ENCODE measurements at places on chromosomes 6 and 20. TPM values are rescaled to one million over a fixed set of nuclear protein-coding genes. Genes with fewer than 3 reads are reported as not detected.

- DNase-seq, result no peak
- peaks cover 22% of the 10 kb centered on the region for H3K4me1 ChIP-seq
- peak overlapping the region; percentile 29 for H3K27ac ChIP-seq
- H3K36me3 ChIP-seq, result no peaks in the 10 kb centered on the region
Observed at GRCh38 chr6:82040405-82041221, 206.9 kb downstream of the IBTK start.

HSD17B8 gene
- 2.8 TPM for total RNA-seq

DNA sequence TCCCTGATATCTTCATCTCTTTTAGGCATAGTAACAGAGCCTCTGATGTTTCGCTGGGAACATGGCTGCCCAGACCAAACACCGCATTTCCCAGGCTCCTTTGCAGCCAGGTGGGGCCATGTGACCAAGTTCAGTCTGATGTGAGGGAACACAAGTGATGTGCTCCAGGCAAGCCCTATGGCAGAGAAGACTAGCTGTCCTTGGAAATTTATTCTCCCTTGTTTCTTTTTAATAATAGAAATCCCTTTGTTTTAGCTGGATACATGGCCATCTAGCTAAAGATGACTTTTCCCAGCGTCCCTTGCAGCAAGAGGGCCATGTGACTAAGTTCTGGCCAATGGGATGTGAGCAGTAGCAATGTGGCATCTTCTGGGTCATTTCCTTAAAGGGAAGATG lies 30.8 kb downstream of the SLC2A10 start:
- H3K4me1 ChIP-seq, result peaks cover 13% of the 10 kb centered on the region
- no peak overlapping the region for H3K27ac ChIP-seq
- H3K27me3 ChIP-seq, result peaks cover 13% of the 10 kb centered on the region
- H3K36me3 ChIP-seq, result no peaks in the 10 kb centered on the region
- no peak for DNase-seq

SLC2A10 gene
- total RNA-seq, result 43.5 TPM

ATAT1 gene
- 11.4 TPM for total RNA-seq

DNA sequence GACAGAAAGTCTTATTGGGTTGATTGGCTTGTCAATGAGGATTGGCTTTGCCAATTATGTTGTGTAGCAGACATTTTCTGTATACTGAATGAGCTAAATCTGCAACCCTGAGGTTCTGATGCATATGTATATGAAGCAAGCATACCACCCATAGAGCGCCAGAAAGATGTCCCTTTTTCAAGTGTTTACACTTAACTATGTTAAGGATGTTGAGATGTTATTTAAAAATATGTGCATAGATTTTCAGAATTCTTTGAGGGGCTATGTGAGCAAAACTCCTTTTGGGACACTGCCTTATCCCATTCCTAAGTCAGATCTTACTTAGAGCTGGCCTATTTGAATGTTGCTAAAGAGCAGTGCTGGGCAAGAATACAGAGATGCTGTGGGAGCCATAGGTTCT lies 1.9 kb downstream of the AIG1 start:
- H3K27ac ChIP-seq, result no peak overlapping the region
- peaks cover 48% of the 10 kb centered on the region for H3K4me1 ChIP-seq
- no peaks in the 10 kb centered on the region for H3K36me3 ChIP-seq
- no peak overlapping the region for H3K4me3 ChIP-seq
- DNase-seq, result no peak

DNA sequence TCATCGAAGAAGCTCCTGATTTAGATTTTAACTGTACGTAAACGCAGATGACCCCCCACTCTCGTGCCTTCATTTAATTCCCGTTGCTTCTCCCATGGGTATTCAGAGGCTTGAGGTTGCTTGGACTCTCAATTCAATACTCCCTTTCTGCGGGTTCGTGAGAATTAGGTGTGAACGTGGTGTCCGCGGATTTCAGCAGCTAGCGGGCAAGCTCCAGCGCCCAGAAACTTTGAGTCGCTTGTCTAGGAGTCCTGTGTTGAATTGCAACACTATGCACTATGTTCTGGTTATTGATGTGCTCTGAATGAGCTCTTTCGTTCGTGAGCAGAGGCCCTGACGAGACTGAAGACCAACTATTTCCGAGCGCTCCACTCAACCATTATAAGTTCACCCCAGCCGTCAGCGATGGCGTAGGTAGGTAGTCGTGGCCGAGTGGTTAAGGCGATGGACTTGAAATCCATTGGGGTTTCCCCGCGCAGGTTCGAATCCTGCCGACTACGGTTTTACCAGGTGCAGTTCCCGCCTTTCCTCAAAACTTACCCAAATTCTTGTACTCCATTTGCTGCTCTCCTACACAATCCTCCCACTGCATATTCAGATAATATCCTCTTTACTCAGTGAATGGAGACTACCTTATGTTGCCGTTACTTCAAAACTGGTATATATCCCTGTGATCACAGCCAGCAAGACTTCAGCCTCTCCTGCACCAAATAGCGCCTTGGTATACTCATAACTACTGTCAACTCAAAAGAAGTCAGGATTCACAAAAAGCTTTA lies 72.6 kb upstream of the ZNF184 start:
- H3K36me3 ChIP-seq, result no peaks in the 10 kb centered on the region
